ENCODE measurements at places on chromosomes 5 and 9.

GRCh38 chr9:27194401-27195091 is 85.5 kb downstream of the TEK start:
- DNase-seq: peak; percentile 40

DNA sequence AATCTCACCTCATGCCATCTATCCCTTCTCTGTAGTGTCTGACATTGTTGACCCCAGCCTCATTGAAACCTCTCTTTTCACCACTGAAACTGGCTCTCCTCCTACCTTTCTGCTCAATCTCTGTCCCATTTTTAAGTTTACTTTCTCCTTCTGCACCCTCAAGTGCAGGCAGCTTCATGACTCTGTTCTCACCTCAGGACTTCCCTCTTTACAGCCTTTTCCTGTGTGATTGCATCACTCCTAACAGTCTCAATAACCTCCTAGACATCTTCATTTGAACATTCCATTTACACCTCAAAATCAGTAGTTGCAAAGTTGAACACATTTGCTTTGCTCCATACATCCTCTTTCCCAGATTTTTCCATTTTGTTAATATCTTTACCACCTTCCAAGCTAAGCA is 172.1 kb downstream of the RASEF start:
- DNase-seq: no peak

- no peak for DNase-seq
Measured at GRCh38 chr5:142982821-142983200, 212.6 kb downstream of the ARHGAP26 start.

GRCh38 chr9:125701351-125701750 is 5.7 kb downstream of the MAPKAP1 start:
- DNase-seq: no peak

- peak; percentile 54 for DNase-seq
Measured at GRCh38 chr9:121398374-121398773, 28.3 kb upstream of the STOM start.

DNA sequence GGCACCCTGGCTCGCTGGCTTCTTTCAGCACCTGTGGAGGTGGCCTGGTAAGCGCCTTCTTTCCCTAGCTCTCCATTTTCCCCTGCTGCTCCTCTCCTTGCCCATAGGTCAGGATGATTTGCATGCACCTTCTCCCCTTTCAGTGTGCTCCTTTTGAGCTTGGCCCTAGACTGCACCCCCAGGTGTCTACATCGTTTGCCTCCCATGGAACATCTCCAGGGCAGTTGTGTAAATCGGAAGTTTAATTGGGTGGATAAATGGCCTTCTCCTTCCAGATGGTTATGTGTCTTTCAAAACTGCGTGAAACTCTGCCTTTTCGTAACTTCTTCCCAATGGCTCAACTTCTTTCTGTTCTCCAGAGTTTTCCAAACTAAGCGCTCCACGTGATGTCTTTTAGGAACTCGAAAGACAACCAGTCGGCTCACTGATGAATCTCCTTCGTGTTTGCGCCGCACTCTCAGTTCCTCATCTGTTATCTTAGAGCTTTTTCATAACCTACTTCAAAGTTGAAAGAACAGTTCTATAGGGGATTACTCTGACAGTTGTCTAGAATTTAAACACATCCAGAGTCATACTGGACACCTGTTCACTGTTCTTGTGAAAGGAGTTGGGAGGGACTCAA is 1.7 kb downstream of the ADAMTS19 start:
- DNase-seq: no peak

DNA sequence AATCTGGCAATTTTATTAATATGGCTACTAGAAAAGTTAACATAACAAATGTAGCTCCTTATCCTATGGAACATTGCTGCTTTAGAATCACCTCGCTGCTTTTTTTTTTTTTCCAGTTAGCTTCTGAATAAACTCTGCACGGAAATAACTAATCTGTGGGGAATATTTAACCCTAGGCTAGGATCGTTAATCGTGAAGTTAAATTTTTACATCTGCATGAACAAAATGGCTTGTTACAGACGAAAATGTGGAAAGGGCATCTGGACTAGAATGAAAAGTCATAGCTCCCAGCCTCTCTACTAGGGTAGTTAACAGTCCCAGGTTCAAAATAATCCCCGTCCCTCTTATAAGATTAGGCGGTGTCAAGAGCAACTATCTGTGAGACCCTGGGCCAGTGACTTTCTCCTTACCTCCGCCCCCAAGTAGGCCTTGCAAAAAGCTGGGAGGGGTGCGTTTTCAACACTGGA is 470 bp upstream of the SLC22A5 start:
- DNase-seq: no peak

DNA sequence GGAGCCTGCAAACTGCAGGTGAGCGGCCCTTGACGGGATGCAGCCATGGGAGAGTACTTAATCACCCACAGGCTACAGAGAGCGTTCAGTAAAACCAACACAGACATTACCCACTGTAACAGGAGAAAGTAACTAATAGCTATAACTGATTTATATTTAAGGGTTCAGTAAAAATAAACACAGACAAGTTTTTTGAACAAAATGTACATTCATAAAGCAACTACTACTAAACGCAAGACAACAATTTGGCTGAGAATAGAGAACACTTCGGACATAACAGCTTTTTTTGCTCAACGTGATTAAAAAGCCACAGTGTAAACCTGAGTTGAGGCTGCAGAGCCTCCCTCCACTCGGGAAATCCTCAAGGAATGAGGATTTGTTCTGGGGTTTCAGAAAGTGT is 61.7 kb downstream of the LIFR start:
- no peak for DNase-seq

DNA sequence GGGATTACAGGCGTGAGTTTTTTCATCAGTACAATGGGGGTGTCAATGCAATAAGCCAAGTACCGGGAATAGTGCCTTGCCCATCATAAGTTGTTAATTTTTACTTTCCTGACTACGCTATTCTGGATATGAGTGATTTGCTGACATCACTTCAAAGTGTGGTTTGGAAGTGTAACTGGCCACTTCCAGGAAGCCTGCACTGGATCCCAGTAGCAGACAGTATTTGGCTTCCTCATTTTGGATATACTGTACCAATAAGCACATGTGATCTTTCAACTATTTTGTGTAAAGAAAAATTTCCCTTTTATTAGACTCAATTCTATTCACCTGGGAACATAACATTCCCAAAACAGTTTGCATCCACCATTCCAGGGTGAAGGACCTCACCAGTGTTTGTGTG is 417.7 kb upstream of the KLF4 start:
- no peak for DNase-seq

DNA sequence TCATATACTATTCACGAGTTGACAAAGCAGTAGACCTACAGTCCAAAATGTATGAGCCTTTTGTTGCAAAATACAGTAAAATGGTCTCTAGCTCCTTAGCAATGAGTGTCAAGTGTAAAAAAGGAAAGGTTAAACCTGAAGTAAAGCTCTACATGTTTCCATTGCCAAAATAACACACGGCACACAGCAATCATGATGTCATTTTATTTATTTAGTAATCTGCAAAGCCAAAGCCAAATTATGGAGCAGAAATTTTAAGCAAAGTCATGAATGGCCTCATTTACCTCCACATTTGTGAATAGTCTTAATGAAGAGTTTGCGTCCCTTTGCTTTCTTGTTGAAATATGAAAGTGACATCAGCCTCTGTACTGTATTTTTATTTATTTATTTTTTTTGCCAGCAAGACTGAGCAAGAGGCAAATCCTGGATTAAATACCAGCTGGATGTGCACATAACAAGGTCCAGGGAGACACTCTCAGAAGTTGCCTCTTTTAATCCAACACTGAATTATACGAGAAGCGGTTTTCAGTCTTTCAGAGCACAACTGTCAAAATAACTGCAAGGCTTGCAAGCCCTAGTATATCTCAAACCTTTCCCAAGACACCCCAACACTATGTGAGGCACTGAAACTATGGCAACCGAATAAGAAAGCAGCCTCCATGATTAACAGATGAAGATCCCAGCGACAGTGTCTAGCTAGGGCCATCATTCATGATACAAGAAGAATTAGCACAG is 9.7 kb downstream of the SEMA6A start:
- no peak for DNase-seq

DNA sequence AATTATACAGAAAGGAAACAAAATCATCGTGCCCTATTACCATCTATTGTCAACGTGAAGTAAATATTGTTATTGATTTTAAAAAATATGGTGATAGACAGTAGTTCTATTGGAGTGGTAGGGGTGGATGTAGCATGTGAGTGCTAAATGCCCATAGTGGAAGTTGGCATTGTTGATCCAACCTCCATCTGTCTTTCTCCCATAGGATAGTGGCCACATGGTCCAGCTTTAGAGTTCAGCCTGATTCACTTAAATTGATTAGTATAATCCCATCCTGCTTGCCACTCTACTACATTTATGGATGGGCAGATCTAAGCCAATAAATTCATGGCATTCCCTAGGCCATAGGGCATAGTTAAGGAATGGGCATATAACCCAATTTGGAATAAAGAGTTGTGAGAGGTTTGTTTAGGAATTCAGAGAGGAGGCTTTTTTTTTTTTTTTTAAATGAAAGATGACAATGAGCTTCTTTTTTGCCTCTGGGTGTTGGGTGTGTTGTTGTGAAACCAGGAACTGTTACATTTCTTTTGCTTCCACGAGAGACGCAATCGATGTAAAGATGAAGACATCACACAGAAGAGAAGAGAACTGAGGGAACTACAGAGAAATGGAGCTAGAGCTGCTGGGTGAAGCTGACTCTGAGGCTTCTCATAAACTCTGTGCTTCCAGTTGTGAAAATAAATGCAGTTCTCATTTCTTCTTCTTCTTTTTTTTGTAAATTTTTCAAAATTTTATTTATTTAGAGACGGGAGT is 12.5 kb upstream of the CHD1 start:
- DNase-seq: no peak

GRCh38 chr9:21668516-21668915 is 133.9 kb upstream of the MTAP start:
- DNase-seq: no peak

DNA sequence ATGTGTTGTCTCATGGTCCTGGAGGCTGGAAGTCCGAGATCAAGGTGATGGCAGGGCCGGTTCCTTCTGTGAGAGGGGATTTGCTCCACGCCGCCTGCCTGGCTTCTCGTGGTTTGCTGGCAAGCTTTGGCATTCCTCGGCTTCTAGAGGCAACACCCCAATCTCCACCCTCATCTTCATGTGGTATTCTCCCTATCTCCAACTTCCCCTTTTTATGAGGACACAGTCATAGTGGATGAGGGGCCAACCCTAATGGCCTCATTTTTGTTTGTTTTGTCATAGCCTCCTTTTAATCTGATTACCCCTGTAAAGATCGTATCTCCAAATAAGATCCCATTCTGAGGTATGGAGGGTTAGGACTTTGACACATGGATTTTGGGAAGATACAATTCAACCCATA is 41.7 kb upstream of the CLK4 start:
- DNase-seq: no peak

- DNase-seq: no peak
Measured at GRCh38 chr5:102222772-102223171, 73.3 kb downstream of the SLCO4C1 start.

DNA sequence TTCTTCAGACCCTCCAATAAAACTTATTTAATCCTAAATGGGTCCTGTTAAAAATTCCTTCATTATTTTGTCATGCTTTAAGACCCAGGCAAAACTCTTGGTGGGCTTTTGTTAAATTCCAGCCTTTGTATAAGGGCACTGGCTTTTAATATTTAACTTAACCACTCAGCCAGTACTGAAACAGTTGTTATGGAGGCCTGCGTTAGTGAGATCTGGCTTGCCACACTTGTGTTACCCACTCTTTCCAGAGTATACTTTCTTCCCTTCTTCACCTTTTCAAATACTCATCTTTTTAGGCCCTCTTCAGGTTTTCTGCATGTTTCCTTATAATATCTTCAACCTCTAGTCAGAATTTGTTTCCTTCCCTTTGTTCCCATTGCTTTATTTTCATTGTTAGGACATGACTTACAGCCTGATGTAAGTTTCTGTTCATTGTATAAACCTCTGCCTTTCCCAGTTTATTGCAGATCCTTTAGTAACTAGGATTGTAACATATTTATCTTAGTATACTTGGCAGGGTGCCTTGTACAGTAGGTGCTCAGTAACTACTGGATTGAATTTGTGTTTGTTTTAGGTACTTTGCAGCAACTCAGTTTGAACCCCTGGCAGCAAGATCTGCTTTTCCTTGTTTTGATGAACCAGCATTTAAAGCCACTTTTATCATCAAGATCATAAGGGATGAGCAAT is 48.8 kb downstream of the LNPEP start:
- DNase-seq: no peak

DNA sequence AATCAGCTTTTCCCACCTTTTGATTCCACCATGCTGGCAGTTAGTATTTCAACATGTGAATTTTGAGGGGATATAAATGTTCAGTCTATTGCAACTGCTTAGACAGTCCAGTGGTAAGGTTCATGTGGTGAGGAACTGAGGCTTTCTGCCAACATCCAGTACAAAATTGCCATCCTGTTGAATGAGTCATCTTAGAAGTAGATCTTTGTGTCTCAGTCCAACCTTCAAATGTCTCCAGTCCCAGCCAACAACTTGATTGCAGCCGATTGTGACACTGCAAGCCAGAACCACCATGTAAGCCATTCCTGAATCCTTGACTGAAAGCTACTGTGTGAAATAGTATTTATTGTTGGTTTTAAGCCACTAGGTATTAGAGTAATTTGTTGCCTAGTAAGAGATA is 331.5 kb upstream of the GRIN3A start:
- no peak for DNase-seq

- no peak for DNase-seq
Measured at GRCh38 chr5:43099640-43100039, 21.1 kb upstream of the ZNF131 start.

GRCh38 chr9:89811886-89812450 is 207.2 kb downstream of the GADD45G start:
- no peak for DNase-seq

- no peak for DNase-seq
Measured at GRCh38 chr5:181186986-181187499, 18.0 kb downstream of the TRIM7 start.

GRCh38 chr9:127143920-127144465 is 21.6 kb upstream of the ANGPTL2 start:
- DNase-seq: no peak

GRCh38 chr9:135082536-135082935 is 4.9 kb upstream of the OLFM1 start:
- DNase-seq: no peak

GRCh38 chr5:8633259-8633658 is 764.3 kb downstream of the MTRR start:
- DNase-seq: no peak

DNA sequence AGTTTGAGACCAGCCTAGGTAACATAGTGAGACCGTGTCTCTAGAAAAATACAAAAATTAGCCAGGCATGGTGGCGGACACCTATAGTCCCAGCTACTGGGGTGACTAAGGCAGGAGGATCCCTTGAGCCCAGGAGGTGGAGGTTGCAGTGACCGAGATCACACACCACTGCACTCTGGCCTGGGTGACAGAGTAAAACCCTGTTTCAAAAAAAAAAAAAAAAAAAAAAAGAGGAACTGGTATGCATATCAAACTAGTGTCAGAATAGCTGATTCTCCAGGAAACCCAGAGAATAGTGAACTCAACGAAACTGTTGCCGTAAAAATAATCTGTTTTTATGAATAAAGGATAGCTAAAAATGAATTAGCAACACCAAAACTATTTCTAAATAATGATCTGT is 126.6 kb upstream of the BASP1 start:
- no peak for DNase-seq

- no peak for DNase-seq
Measured at GRCh38 chr9:111386386-111386785, 56.4 kb upstream of the OR2K2 start.

GRCh38 chr5:58803056-58803455 is 220.2 kb downstream of the RAB3C start:
- no peak for DNase-seq

All from hepatic stellate cell (primary cell).